ENCODE measurements at places on chromosomes 6 and 20.

DNA sequence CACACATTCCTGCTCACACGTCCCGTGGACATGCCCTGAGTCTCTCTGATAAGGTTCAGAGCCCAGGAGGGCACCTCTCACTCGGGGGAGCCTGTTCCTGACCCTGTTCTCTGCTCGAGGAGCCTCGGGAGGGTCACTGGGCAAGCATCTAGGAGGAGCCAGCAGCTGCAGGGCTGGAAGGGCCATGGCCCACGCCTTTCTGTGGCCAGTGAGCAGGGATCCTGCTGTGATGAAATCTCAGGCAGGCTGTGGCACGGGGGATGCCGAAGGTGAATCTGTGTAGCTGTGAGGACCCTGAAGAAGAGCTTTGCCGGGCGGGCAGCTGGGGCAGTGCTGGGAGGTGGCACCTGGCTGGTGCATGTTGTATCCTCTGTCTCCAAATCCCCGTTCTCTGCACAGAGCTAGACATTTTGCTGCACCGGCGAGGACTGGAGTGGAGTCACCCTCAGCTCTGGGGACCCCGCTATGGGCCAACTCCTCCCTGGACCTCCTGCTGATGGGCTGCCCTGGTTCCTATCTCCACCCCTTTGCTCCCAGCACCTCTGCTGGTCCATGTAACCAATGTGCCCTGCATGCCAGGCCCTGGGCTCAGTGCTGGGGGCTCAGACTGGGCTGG lies 7.1 kb upstream of the NPBWR2 start:
- DNase-seq, result no peak

DNA sequence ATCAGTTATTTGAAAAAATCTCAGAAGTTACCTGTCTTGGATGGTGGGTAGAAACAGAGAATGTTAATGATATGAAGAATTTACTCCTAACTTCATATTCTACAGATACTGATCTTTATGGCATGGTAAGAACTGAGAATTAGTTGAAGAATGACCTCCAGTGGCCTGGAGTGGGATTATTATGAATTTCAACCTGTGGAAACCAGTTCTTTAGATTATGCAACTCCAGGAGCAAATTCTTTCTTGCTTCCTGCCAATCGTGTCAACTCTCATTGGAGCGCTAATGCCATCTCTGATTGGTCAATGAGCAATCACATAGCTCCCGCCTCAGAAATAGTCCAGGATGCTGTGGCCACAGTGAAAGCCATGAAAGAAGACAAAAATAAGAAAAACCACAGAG lies 40.6 kb downstream of the LYRM2 start:
- DNase-seq, result no peak

GRCh38 chr20:31505903-31506302 lies 8.3 kb upstream of the HM13 start:
- DNase-seq, result no peak

- DNase-seq, result no peak
Measured at GRCh38 chr20:16036331-16036730, 536.9 kb downstream of the KIF16B start.

GRCh38 chr6:38688579-38689087 lies 14.3 kb downstream of the GLO1 start:
- DNase-seq, result no peak

- DNase-seq, result no peak
Measured at GRCh38 chr20:63547725-63548480, at the start of gene SRMS. Gene SRMS, minus strand, starts transcription at chr20:63547749. Its CDS starts 286 bp downstream, at chr20:63547463.

DNA sequence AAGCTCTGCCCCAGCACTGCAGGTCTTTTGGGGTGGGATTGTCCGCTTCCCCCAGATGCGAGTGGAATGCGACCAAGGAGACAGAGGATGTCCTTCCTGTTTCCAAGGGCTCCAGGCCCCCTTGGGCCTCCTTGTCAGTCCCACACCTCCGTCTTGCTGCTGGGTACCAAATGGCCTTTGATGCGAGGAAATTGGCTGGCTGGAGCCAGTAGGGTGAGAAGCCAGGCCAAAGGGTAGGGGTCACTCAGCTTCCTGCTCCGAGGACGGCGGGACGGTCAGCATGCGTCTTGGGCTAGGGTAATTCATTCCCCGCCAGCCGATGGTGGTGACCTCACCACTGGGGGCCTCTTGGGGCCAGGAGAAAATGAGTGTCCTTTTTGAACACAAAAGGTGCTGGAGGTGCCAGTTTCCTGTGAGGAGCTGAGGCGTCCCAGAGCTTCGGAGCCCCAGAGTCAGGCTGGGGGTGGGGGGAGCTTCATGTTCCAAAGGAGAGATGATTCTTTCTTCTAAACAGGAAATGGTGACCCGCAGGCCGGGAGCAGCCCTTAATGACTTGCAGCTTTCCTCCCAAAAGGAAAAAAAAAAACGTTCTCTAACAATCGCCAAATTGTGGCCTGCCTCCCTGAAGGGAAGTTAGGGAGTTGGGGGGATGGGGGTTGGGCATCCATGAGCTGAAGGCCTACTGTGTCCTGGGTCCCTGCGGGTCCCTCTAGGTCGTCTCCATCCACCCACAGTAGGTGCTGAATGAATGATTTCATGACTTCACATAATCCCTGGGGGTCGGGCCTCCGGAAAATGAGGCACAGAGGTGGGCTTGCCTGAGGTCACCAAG lies 6.7 kb downstream of the SNAI1 start:
- no peak for DNase-seq

GRCh38 chr6:116475141-116475540 lies 14.0 kb downstream of the CALHM6 start:
- no peak for DNase-seq

- no peak for DNase-seq
Measured at GRCh38 chr6:131575834-131576478, 2.9 kb downstream of the ARG1 start.

DNA sequence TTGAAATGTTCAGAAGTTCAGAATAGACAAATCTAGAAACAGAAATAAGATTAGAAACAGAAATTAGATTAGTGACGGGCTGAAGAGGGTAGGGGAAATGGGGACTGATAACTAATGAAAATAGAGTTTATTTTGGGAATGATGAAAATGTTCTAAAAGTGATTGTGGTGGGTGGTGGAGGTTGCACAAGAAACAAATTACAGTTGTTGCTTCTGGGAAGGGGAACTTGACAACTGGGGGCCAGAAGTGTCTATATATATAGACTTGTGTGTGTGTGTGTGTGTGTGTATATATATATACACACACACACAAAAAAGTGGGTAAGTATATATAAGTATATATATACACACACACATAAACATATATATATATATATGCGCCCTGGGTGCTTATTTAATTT lies 86.5 kb upstream of the RREB1 start:
- no peak for DNase-seq

GRCh38 chr6:163414946-163415619 lies 565 bp downstream of the QKI start:
- DNase-seq, result no peak

- no peak for DNase-seq
Measured at GRCh38 chr20:38243709-38244020, 16.9 kb downstream of the KIAA1755 start.

DNA sequence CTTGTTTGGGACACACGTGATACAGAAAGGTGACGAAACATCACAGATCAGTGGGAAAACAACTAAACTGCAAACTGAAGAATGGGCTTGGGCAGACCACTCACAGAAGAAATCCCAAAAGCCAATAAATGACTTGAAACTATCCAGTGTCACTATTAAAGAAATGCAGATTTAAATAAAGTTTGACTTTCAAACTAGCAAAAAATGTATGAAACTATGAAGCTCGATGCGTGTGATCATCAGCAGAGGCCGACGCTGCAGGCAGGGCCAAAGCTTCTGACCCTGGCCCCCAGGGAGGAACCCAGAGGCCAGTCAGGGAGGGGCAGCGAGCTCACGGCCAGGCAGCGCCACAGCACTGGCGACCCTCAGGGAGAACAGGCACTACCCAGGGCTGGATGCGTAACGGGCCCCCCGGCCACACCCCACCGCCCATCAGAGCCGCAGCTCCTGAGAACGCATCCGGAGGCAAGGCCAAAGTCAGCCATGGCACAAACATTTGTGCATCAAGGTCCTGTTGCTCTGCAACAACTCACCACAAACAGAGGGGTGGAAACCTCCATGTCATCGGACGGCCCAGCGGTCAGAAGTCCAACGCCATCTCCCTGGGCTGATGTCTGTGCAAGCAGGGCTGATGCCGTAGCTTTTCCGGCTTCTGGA lies 94.1 kb downstream of the YTHDF1 start:
- no peak for DNase-seq

GRCh38 chr20:967796-968742 lies 34.0 kb downstream of the RSPO4 start:
- DNase-seq, result no peak

- no peak for DNase-seq
Measured at GRCh38 chr6:15962449-15962764, 166.5 kb upstream of the MYLIP start.
